Activated CD4-positive, CD25-positive, alpha-beta regulatory T cell treated with anti-CD3 and anti-CD28 coated beads, Interleukin-2, amount 50 U/mL, for 16 hours (primary cell): ENCODE measurements at places on chromosomes 3 and 15.

DNA sequence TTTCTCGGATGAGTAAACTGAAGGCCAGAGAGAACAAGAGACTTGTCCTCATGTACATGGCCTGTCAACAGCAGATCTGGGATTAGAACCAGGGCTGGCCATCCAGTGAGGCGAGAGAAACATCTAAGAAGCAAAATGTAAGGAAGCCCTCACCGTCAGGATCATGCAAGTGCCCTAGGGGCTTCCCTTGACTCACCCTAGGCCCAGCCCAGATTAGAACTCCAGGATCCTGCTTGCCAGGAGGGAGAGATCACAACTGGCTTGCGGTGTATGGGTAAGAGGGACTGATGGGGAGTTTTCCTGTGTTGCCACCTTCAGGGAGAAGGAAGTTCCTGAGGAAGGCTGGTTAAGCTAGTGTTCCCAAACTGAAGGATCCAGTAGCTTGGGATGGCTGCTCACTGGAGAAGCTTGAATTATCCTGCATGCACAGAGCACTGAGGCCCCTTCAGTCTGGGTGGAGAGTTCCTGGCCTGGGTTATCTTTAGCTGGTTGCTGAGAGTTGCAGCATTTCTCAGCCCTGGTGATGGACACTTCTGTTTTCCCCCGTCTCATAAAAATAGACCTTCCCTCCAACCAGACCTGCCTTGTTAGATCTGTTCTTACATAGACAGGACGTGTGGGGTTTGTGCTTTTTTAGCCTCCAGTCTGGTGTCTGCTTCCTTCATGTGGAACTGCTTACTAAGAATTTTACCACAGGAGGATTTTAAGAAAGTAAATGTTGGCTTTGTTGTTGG lies 28.2 kb upstream of the XIRP1 start:
- no peak for DNase-seq

DNA sequence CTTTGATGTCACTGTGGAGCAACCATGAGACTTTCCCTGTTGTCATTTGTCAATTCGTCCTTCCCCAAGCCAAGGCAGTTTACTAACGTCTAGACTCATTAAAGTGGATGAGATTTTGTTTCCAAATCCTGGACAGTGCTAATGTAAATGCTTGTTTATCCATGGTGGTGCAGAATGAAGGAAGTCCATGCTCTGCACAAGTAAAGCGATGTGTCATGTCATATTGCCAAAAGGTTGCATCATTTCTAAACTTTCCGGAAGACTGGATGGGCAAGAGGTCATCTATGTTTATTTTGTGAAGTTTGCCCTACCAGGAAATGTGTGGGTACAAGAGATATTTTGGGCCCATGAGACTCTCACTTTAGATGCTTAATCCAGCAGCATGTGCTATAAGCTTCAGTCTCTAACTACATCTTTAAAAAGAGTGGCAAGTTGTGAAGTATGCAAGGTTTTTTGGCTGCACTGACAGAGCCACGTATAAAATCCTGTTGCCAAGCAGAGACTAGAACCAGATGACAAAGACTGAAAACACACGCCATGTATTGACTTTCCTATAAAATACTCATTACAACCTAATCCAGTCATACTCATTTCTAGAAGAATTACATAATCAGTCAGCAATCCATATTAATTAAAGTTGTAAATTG lies 72.1 kb upstream of the FNDC3B start:
- DNase-seq: no peak

- no peak for DNase-seq
Measured at GRCh38 chr15:85753261-85753660, 41.5 kb downstream of the KLHL25 start.

- DNase-seq: no peak
Measured at GRCh38 chr15:28936081-28936480, 50.3 kb downstream of the APBA2 start.

- DNase-seq: no peak
Measured at GRCh38 chr3:171936191-171936841, 93.2 kb downstream of the TMEM212 start.

GRCh38 chr3:4845882-4846281 lies 133.4 kb upstream of the BHLHE40 start:
- DNase-seq: no peak

- DNase-seq: no peak
Measured at GRCh38 chr3:180040966-180041365, 4.2 kb upstream of the PEX5L start.

DNA sequence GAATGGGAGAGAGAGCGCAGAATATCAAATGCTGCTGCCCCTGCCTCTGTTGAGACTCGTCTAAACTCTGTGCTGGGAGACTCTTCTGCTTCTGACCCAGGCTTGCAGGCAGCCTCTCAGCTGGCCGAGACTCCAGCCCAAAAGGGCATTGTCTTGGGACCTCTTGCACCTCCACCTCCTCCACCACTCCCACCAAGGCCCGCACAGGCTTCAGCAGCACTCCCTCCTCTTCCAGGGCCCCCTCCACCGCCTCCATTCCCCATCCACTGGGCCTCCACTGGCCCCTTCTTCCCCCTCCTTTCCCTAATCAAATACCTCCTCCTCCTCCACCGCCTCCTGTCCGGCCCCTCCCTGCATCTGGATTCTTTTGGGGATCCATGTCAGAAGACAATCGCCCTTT lies 31.3 kb downstream of the GMNC start:
- no peak for DNase-seq

DNA sequence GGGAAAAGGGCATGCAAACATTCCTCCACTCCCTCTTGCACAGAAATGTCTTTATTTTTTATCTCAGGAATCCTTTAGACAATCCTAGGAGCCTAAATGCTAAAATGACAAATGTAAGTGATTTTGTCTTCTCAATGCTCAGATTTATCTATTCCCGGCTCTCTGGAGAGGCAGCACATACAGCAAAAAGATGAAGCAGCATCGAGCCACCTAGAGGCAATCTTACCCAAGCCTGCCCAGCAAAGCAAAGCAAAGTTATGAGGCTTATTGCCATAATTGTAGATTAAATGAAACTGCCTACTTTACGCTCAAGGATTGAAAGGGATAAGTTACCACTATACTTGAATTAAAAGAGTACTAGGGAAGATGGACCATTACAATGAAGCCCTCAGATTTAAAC lies 750.4 kb upstream of the NR2F2 start:
- no peak for DNase-seq
